ENCODE measurements at places on chromosomes 13 and 19.

- no peak for DNase-seq
Observed at GRCh38 chr19:30111021-30111855, 169.2 kb downstream of the URI1 start.

DNA sequence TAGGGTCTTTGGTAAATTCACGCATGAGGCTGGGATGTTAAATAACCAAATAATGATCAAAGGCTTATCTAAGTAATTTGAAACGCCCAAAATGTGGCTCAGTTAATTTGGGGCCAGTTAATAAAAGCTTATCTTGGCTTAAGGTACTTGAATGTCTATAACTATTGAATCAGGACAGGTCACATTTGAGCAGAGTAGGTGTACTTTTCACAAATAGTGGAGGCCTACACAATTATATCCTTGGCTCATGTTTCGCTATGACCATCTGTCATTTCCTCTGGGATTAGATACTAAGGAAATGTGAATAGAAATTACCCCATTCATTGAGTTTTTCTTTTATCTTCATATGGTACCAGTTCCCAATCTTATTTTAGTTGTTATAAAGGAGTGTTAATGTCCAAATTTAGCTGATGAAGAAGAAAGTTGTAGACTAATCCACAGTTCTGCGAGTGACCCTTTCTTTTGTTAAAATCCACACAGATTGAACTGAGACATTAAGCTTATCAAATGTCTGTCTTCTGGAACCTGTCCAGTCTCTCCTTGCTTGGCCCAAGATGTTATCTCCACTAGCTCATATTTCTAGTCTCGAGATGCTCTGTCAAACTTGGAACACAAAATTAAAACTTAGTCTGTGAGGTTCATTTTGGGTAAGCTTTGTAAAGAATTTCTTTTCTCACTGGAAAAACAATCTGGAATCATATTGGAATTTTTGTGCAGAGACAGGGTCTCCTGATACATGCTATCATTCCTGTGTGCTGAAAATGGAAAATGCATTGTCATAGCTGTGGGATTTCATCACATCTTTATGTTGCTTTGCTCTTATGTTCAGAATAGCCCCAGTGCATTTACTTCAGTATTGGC, 31.0 kb downstream of the SLAIN1 start:
- DNase-seq, result no peak

DNA sequence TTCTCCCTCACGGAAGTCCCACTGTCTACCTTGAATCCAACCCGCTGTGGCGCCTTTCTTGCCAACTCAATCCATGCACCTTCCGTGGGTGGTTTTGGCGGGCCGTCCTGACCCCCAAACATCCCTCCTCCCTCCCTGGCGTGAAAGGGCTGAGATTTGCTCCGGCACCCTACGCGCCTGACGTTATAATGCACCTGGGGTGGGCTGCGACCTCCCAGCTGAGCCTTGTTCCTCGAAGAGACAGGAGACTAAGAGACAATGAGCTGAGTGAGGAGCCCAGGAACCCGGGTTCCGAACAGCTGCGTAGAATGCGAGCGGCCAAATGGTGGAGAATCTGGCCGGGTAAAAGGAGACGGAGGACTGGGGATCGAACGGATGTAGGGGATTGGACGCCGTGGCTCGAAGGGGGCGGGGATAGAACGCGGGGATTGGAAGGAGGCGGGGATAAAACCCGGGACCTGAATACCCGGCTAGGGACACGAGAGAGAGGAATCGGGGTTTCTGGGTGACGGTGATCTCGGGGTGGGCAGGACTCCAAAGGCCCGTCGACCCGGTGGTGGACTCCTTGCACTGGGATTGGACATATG, at the start of gene CPT1C:
CPT1C (plus strand) TSS at position 461 of the 587 bp plus-strand sequence. CDS start 1,137 bp downstream, outside the sequence.
- no peak for DNase-seq

GRCh38 chr13:99056381-99057014, 78.6 kb upstream of the DOCK9 start:
- no peak for DNase-seq

DNA sequence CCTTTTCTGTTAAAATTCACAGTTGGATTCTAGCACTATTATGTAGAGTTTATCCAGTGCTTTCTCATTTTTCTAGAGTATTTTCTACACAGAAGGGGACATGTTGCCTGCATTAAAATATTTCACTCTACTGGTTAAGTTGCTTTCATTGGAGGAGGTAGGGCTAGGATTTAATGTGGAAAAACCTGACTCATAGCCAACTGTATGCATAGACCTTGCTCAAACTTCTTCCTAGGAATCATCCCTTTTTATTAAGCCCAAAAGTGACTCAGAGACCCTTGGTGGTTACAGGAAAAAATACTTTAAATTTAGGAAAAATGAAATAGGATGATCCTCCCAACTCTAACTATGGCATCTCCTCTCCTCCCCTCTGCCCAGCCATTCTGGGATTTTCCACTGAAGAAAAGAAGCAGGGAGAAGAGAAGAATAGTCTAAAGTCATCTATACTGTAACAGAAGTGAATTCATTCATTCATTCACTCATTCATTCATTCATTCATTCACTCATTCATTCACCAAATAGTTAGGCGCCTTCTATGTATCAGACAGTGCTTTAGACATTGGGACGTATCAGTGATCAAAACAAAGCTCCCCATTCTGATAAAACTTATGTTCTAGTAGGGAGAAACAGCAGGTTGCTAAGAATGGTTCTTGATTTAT, 109.0 kb upstream of the HTR2A start:
- no peak for DNase-seq

DNA sequence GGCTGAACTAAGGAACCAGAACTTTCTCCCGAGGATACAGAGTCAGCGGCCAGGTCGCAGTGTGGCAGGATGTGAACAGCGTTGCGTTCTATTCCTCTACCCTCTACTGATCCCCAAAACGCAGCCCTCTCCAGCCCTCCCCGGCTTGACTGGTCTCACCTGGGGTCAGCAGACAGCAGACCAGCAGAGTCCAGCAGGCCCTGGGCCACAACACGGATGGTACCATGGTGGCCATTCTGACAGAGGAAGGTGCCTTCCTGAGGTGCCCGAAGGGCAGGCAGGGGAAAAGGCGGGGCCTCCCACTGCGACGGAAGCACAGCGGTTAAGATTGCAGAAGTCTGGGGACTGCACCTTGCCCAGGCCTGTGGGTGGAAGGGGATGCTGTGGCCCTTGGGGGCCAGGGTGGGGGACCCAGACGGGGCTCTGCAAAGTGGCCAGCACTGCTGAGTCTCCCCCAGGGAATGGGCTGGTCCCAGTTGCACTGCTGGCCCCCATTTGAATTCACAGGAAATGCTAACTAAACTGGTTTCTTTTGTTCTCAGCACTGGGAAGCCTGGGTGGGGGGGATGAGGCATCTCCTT, at the start of gene ICAM3:
ICAM3 (minus strand) TSS at position 245 of the 581 bp plus-strand sequence; CDS start at position 235, 10 bp downstream.
- no peak for DNase-seq

GRCh38 chr19:8659905-8660304, 29.5 kb downstream of the NFILZ start:
- DNase-seq, result no peak

GRCh38 chr19:16829822-16830289, 658 bp downstream of the SIN3B start:
- DNase-seq, result no peak

GRCh38 chr13:88429862-88430261, 758.7 kb downstream of the SLITRK5 start:
- no peak for DNase-seq

- DNase-seq, result no peak
Observed at GRCh38 chr19:31594701-31595100, 245.5 kb upstream of the TSHZ3 start.

- DNase-seq, result no peak
Observed at GRCh38 chr13:32045982-32046785, 14.6 kb downstream of the FRY start.

DNA sequence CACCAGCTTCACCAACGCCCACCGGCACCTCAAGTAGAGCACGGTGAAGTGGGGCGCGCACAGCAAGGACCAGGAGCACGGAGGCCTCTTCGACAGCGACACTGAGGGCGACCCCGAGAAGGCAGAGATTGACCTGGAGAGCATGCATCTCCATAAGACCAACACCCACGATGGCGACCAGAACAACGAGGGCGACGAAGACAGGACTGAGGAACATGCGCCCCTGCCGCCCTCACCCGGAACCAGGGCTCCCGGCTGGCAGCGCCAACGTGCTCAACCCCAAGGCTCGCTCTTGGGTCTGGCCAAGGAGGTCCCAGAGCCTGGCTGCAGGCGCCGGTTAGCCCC, 18.5 kb upstream of the RNF17 start:
- DNase-seq, result no peak

GRCh38 chr13:75739244-75739868, 103.2 kb downstream of the LMO7 start:
- no peak for DNase-seq

- DNase-seq, result no peak
Observed at GRCh38 chr19:15935167-15935702, 906 bp upstream of the CYP4F11 start.

GRCh38 chr13:43661161-43661830, 125.5 kb downstream of the ENOX1 start:
- DNase-seq, result no peak

DNA sequence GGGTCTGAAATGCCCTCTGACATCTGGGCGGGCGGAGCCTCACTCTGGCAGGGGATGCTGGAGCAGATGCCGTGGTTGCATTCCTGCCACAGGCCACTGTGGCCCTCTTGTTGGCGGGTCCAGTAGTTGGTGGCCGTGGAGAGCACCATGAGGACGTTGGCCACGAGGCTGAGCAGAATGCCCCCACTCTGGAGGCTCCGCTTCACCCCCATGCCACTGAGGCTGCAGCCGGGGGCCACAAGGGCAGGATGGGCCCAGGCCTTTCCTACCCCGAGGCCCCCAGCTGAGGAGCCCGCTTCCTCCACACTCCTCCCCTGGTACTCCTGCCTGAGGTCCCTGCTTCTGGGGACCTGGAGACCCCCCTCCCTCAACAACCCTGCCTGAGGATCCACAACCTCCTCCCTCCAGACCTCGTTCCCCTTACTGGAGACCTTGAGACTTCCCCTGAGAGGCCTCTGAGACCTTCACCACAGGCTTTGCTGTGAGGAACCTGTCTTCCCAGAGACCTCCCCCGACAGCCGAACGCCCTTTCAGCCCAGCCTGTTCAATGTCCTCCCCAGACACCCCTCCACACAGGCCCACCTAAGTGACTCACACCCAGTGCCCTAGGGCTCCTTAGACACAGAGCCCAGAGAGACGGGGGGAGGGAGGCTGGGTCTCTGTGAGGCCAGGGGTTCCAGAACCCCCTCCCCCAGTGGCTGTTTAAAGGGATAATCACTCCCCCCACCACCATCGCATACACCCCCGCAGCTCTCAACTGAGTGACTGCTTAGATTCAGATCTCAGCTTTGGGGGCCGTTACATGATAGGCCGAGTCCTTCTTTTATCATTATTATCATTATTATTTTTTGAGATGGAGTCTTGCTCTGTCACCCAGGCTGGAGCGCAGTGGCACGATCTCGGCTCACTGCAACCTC, at the start of gene CLDND2:
CLDND2 (minus strand) TSS at position 638 of the 917 bp plus-strand sequence; CDS start at position 212, 426 bp downstream.
- no peak for DNase-seq

Measured in activated CD8-positive, alpha-beta memory T cell treated with anti-CD3 and anti-CD28 coated beads for 1 hour (primary cell).